Neural progenitor cell (in vitro differentiated cells): ENCODE measurements at places on chromosomes 3 and 15. TPM values are rescaled to one million over a fixed set of nuclear protein-coding genes. Genes with fewer than 3 reads are reported as not detected.

Gene CPNE9
- total RNA-seq: 0.43 TPM in 1 of 2 replicates, not detected in the other

Gene LRRC31
- total RNA-seq: not detected in 2 replicates

DNA sequence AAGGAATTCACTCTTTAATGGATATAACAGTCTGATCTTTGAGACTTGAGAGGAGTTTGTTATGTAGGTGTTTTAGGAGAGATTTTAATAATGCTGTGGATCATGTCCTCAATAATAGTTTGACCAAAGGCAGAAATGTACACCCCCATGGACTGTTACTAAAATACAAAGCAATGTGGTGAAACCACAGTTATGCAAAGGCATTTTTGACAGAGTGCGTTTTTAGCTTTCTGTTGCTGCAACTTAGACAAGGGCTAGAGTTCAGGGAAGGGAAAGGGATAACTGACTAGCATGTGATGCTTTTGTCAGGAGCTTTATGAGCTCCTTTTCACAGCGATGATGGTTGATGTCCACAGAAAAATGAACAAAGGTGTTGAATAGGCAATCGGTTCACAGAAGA, 3.6 kb upstream of the STARD5 start:
- H3K27me3 ChIP-seq: peaks cover 16% of the 10 kb centered on the region
- no peaks in the 10 kb centered on the region for H3K4me1 ChIP-seq
- no peaks in the 10 kb centered on the region for H3K36me3 ChIP-seq

DNA sequence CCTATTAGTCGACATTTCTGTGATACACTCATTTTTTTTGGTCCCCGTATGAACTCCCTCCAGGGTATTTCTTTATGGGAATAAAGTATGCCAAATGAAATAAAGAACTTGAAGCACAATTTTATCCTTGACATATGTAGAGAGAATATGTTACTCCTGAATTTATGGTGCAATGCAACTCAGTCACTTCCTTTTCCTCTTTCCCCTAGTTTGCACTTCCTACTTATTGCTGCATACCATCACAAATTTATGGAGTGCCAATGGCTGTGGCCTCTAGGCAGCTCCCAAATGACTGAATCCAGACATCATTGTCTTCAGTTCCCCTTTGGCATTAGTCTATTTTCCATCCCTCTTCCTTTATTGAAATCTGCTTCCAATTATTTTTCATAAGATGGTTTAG, 403.5 kb downstream of the FHIT start:
- H3K27ac ChIP-seq: no peak overlapping the region
- H3K27me3 ChIP-seq: no peaks in the 10 kb centered on the region
- H3K4me3 ChIP-seq: no peak overlapping the region
- H3K36me3 ChIP-seq: no peaks in the 10 kb centered on the region
- no peaks in the 10 kb centered on the region for H3K4me1 ChIP-seq

DNA sequence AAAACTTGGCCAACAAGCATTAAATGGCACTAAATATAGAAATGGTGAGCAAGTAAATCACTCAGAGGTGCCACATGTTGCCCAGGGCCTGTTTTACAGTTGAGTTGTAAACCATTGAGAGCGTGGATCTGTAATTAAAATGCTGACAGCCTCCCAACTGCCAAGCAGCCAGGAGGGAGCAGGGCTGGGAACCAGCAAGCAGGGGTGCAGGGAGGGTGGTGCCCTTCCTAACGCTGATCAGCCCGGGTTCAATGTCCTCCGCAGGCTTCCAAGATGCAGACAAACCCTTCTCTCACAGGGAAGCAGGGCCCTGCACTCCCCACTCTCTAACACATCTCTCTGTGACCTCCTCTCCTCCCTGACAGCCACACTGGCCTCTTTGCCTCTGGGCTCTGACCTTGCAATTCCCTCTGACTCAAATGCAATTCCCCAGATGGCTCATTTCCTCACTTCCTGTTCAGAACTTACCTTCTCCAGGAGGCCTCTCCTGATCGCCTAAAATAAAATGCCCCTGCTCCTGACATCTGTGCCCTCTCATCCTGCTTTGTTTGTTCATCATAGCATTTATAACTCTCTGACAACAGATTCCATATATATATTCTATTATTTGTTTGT, 40.0 kb downstream of the WNT7A start:
- H3K4me1 ChIP-seq: no peaks in the 10 kb centered on the region
- no peak for DNase-seq
- no peaks in the 10 kb centered on the region for H3K27me3 ChIP-seq
- no peak overlapping the region for H3K27ac ChIP-seq
- no peaks in the 10 kb centered on the region for H3K36me3 ChIP-seq

DNA sequence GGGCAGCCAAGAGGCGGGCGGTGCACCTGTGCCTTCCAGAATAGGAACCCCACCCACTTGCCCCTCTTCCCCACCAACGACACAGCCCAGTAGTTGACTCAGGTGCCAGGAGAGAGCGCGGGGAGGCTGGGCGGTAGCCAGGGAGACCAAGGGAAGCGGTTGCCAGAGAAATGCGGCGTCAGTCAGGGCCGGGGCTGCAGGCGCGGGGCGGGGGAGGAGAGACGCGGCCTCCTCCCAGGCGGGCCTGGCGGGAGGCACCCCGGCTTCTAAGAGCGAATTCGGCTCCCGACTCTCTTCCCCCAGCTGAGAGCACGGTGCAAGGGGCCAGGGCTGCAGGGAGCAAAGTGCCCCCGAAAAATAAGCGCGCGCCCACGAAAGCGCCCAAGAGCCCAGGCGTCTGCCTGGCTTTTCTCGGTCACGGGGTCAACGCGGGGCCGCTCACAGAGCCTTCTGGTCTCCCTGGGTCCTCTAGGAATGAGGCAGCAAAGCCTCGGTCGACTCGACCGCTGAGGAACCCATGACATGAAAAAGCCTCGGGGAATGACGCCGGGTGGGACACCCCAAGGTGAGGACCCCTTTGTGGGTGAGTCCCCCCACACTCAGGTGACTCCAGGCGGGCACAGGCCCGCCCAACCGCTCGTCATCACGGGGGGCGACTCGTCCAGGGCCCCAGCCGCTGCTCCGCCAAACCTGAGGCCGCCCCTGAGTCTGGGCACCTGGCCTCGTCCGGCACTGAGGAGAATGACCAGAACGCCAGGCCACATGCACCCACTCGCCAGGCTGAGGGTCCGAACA, 716 bp downstream of the CPEB1 start:
- peaks cover 100% of the 10 kb centered on the region for H3K27me3 ChIP-seq
- peak overlapping the region; percentile 29 for H3K4me3 ChIP-seq
- no peak overlapping the region for H3K27ac ChIP-seq
- H3K4me1 ChIP-seq: no peaks in the 10 kb centered on the region
- H3K36me3 ChIP-seq: no peaks in the 10 kb centered on the region

- no peak overlapping the region for H3K4me3 ChIP-seq
- no peaks in the 10 kb centered on the region for H3K36me3 ChIP-seq
- no peak overlapping the region for H3K27ac ChIP-seq
- no peak for DNase-seq
- peaks cover 11% of the 10 kb centered on the region for H3K4me1 ChIP-seq
- H3K27me3 ChIP-seq: peaks cover 7% of the 10 kb centered on the region
Observed at GRCh38 chr15:101012326-101013200, 93.4 kb downstream of the LRRK1 start.
